GF-D8 (cell line): ENCODE measurements at places on chromosomes 1 and 21.

GRCh38 chr1:177809819-177810218, 160.0 kb downstream of the SEC16B start:
- no peak for DNase-seq

- no peak for DNase-seq
Observed at GRCh38 chr1:220924331-220924970, 45.2 kb downstream of the HLX start.

DNA sequence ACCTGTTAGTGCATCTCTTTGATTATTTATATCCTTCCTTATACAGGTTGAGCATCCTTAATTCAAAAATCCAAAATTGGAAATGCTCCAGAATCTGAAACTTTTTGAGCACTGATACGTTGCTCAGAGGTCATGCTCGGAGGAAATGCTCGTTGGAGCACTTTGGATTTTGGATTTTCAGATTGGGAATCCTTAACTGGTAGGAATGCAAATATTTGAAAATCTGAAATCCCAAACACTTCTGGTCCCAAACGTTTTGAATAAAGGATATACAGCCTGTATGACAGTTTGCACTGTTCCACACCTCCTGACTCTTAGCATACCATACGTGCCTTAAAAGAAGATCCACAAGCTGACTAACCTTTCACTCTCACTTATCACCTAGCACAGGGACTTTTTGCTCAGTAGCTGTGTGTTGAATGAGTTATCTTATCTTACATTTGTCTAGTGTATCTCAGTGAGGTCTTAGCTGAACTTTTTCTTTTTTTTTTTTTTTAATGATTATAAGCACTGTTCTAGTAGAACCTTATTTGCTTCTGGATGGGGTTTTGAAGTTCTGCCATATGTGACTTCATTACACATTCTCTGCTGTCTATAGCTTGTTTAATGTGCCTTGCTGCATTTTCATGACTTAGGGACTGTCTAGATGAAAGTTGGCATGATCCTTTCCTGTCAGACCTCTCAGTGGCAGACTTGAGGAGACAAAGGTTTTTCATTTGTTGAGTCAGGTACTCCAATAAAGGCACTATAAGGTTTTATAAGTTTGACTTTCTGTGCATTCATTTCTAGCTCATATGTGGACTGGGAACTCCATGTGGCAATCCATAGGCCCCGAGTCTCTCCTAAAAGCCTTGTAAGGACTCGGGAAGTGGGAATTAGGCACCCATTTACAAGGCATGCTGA, 21.6 kb downstream of the PTGFRN start:
- no peak for DNase-seq

- DNase-seq: no peak
Observed at GRCh38 chr1:24699628-24700027, 45.6 kb upstream of the CLIC4 start.

DNA sequence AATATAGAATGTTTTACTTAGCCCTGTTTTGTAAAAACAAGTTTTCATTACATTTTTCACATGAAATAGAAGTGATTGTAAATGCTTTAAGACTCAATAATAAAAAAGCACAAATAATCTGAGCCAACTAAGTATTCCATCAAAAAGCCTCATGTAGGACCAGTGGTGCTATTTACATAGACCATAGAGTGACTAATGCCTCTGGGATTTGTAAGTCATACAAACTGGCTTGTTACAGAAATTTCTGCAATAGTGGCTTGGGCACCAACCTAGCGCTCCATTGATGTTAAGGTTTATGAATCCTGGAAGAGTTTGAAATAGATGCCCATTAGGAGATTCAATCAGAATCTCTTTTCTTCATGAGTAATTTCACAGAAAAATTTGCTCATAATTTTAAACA, 31.9 kb downstream of the ZMYM1 start:
- no peak for DNase-seq

DNA sequence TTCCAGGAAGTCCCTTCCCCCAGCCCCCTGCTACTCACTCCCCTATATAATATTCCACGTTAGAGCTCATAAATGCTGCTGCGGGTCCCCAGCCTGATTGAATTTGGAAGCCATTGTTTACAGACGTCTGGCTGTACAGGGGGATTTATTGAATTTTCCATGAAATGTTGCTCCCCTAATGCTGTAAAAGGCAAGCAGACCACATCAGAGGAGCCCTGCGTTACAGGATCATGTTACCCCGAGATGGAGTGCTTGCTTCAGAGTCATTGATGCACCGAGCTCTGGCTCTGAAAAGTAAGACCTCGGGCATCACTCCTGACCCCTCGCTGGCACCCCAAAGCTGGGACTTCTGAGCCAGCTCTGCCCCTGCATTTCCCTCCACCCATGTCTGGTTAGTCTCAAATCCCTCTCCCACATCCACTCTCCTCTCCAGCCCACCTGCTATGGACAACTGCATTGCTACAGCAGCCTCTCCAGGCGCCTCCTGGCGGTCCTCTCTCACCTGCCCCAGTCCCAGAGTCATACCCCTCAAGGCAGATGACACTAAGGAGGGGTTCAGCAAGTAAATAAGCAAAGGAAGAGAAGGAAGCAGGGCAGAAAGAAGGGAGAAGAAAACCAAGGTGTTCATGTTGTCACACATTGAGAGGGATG, 127.8 kb downstream of the TMEM53 start:
- DNase-seq: no peak

- no peak for DNase-seq
Observed at GRCh38 chr1:33966346-33967141, 102.7 kb downstream of the HMGB4 start.

DNA sequence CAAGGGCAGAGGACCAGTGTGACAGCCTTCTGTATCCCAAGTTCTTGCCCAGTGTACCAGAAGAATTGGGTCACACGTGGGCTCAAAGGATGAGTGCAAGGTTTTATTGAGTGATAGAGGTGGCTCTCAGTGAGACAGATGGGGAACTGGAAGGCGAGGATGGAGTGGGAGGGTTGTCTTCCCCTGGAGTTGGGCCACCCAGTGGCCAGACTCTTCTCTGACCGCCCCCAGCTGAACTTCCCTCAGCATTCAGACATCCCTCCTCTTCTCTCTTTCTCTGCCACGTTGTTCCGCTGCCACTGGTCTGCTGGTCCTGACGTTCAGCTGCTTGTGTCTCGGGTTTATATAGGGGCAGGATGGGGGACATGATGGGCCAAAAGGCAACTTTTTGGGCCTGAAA, 150.1 kb upstream of the IVNS1ABP start:
- no peak for DNase-seq

DNA sequence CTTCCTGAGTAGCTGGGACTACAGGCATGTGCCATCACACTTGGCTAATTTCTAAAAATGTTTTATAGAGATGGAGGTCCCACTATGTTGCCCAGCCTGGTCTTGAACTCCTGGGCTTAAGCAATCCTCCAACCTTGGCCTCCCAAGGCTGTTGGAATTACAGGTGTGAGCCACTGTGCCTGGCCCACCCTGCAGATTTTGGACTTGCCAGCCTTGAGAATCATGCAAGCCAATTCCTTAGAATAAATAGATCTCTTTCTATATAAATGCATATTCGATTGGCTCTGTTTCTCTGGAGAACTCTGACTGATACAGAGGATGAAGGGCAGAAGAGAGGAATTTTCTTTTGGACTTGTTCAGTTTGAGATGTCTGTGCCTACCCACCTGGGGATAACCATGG, 6.7 kb downstream of the CLDN14 start:
- DNase-seq: no peak

GRCh38 chr1:116814926-116815723, 60.9 kb downstream of the CD2 start:
- DNase-seq: no peak

DNA sequence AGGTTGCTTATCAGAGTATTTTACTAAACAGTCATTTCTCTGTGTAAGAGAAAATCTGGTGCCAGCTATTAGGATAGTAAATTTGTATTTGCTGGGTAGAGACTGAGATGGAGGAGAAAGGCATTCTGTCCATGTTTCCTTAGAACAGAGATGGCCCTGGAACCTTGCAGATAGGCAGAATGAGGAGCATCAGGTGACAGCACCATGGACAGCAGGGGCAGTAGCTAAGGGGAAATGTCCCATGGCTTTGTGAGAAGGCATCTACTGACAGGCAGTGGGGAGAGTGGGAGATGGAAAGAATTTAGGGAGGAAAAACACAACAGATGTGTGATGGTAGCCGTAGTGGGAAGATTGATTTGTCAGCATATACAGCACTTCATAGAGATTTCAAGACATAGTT, 105.0 kb downstream of the PRRX1 start:
- no peak for DNase-seq

DNA sequence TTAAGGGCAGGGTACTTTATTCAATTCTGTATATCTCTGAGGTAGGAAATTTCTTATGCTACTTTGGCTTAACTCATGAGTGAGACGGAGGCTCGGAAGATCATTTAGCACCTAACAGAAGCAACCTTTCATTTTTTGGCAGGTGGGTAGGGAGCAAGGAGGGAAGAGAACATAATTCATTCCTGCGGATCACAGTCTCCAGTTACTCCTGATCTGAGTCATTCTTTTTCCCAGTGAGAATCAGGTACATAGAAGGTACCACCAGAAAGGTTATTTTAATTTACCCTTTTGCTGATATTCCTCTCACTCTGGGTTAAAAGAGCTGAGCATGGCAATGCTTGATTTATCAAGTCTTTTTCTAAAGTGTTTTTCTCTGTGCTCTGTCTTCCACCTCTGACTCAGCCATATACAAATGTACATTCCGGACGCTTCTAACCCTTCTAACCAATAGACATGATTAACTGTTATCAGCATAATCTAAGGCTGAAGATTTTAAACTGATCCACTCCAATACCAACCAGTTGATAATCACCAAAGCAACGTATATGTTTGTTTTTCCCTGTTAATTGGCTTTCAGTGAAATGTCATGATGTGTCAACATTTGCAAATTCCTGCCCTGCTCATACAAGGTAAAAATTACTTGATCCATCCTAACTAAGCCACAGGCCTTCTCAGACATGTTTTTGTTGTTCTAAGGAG, 271.7 kb downstream of the DUSP10 start:
- no peak for DNase-seq
